Neural progenitor cell (in vitro differentiated cells): ENCODE measurements at places on chromosomes 11 and 22. TPM values are rescaled to one million over a fixed set of nuclear protein-coding genes. Genes with fewer than 3 reads are reported as not detected.

GRCh38 chr22:49935561-49935960 lies 17.1 kb downstream of the CRELD2 start:
- H3K36me3 ChIP-seq: no peaks in the 10 kb centered on the region
- H3K27ac ChIP-seq: no peak overlapping the region
- no peak for DNase-seq
- peak overlapping the region; percentile 42 for H3K4me3 ChIP-seq
- peaks cover 15% of the 10 kb centered on the region for H3K4me1 ChIP-seq

- peaks cover 6% of the 10 kb centered on the region for H3K4me1 ChIP-seq
- DNase-seq: no peak
- no peak overlapping the region for H3K27ac ChIP-seq
These were observed 20.3 kb downstream of the ASCL2 start for GRCh38 chr11:2250041-2250440.

GRCh38 chr11:69658626-69659450 lies 16.3 kb downstream of the LTO1 start:
- DNase-seq: no peak
- peaks cover 23% of the 10 kb centered on the region for H3K4me1 ChIP-seq
- peak overlapping the region; percentile 7 for H3K4me3 ChIP-seq
- peak overlapping the region; percentile 96 for H3K27ac ChIP-seq
- H3K36me3 ChIP-seq: no peaks in the 10 kb centered on the region

GRCh38 chr11:19368726-19369375 lies 128.1 kb upstream of the E2F8 start:
- H3K4me3 ChIP-seq: no peak overlapping the region
- peaks cover 27% of the 10 kb centered on the region for H3K4me1 ChIP-seq
- H3K27ac ChIP-seq: no peak overlapping the region
- no peak for DNase-seq

GRCh38 chr11:45178890-45179671 lies 32.6 kb downstream of the PRDM11 start:
- no peak for DNase-seq
- H3K36me3 ChIP-seq: no peaks in the 10 kb centered on the region
- H3K4me1 ChIP-seq: peaks cover 9% of the 10 kb centered on the region
- peaks cover 15% of the 10 kb centered on the region for H3K27me3 ChIP-seq

GRCh38 chr22:40426594-40427333 lies 56.4 kb downstream of the SGSM3 start:
- no peaks in the 10 kb centered on the region for H3K27me3 ChIP-seq
- no peak for DNase-seq
- H3K27ac ChIP-seq: no peak overlapping the region
- no peak overlapping the region for H3K4me3 ChIP-seq

GRCh38 chr11:131597890-131598289 lies 227.5 kb downstream of the NTM start:
- no peak overlapping the region for H3K27ac ChIP-seq
- no peaks in the 10 kb centered on the region for H3K36me3 ChIP-seq
- H3K27me3 ChIP-seq: no peaks in the 10 kb centered on the region
- no peak overlapping the region for H3K4me3 ChIP-seq
- peaks cover 38% of the 10 kb centered on the region for H3K4me1 ChIP-seq

GRCh38 chr11:123323568-123323967 lies 106.5 kb upstream of the GRAMD1B start:
- peaks cover 8% of the 10 kb centered on the region for H3K4me1 ChIP-seq
- no peaks in the 10 kb centered on the region for H3K36me3 ChIP-seq
- no peak overlapping the region for H3K4me3 ChIP-seq
- H3K27ac ChIP-seq: no peak overlapping the region
- H3K27me3 ChIP-seq: no peaks in the 10 kb centered on the region

- no peaks in the 10 kb centered on the region for H3K27me3 ChIP-seq
- no peak overlapping the region for H3K4me3 ChIP-seq
- DNase-seq: no peak
- H3K27ac ChIP-seq: no peak overlapping the region
These were observed 62.7 kb downstream of the APOL3 start for GRCh38 chr22:36097880-36098279.

DNA sequence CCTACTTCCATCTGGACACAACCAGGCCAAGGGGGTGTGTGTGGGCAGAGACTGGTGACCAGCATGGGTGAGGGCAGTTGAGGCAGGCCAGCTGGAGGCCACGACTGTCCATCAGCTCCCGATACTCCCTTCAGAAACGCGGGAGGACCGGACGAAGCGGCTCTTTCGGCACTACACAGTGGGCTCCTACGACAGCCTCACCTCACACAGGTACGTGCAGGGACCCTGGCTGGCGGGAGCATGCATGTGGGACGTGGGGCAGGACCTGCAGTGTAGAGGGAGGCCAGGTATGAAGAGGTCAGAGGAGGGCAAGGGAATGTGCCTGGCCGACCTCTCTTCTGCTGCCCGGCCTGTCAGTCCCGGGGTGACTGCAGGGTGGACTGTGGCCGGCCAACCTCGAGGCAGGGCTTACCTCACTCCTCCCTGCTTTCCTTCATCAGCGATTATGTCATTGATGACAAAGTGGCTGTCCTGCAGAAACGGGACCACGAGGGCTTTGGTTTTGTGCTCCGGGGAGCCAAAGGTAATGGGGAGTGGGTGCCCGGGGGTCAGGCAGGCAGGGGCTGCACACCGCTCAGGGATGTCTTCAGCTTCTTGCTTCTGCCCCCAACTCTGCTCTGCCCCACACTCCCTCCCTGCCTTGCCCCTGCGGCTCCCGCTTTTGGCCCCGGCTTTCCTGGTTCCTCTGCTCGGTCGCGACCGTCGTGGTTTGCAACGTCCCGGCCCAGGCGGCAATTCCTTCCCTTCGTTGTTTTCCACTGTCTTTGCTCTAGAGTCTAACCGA lies 31.3 kb downstream of the SHANK3 start:
- H3K27me3 ChIP-seq: peaks cover 2% of the 10 kb centered on the region
- no peaks in the 10 kb centered on the region for H3K36me3 ChIP-seq
- no peak overlapping the region for H3K27ac ChIP-seq
- no peak overlapping the region for H3K4me3 ChIP-seq
- H3K4me1 ChIP-seq: peaks cover 16% of the 10 kb centered on the region

DNA sequence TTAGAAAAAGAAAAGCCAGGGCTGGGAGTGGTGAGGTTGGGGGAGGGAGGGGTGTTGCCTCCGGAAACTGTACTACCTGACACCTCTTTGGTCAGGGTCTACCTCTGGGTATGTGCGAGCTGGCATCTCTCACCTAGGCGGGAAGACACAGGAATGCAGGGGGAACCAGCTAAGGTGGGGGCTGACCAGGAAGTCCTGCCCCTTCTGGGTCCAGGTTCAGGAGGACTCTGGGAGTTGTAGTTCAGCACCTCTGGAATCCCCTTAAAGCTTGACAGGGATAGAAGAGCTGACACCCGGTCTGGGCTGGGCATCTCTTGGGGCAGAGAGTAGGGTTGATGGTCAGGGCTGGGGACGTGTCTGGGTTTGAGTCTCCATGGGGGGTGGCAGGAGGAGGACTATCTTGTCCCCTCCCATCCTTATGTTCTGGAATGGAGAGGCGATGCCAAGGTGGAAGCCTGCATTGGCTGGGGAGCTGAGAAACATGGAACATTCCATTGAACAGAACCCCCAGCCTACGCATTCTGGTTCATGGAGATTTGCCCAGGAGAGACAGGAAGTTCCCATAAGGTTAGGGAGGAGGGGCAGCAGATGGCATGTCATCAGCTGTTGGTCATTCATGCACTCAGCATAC lies 2.1 kb upstream of the KIAA1671 start:
- DNase-seq: peak; percentile 72
- peaks cover 23% of the 10 kb centered on the region for H3K4me1 ChIP-seq

GRCh38 chr22:19981961-19982920 lies 34.4 kb downstream of the ARVCF start:
- DNase-seq: no peak
- peaks cover 7% of the 10 kb centered on the region for H3K4me1 ChIP-seq
- H3K27ac ChIP-seq: no peak overlapping the region

DNA sequence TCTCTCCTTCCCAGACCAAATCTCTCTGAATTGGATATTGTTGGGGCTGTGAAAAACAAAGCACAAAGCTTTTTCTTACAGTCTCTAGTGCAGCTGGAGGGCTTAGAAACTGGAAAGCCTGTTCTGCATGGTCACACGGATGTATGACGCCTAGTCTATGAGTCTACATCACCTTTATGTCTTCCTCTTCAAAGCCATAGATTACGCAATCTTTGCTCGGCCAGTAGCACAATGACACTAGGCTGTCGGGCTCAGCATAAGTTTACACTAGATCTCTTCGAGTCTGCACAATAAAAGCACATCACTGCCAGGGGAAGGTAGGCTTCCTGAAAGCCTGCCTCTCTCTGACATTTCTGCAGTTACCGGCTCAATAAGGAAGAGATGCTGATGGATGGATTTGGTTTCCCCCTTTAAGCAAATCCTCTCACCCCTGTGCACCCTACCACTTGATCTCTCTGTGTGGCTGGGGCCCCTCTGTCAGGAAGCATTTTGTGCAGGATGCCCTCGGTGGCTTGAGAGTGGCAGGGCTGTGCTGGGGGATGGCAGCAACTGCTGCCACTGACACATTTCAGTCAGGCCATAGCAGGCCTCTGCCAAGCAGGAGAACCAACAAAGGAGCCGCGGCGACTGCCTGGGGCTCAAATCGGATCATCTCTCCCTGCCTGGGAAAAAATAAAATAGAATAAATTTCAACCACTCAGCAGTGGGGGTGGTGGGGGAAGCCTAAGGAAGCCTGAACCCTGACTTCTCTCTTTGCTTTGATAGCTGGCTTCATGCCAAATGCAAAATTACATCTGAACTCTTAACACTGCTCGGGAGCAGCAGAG lies 1272.8 kb downstream of the LRRC4C start:
- H3K4me3 ChIP-seq: no peak overlapping the region
- no peak overlapping the region for H3K27ac ChIP-seq
- peak; percentile 9 for DNase-seq
- H3K27me3 ChIP-seq: no peaks in the 10 kb centered on the region

GRCh38 chr11:22203281-22203680 lies 10.4 kb downstream of the ANO5 start:
- DNase-seq: no peak
- peaks cover 4% of the 10 kb centered on the region for H3K4me1 ChIP-seq
- no peaks in the 10 kb centered on the region for H3K27me3 ChIP-seq
- no peak overlapping the region for H3K4me3 ChIP-seq
- H3K36me3 ChIP-seq: no peaks in the 10 kb centered on the region
- no peak overlapping the region for H3K27ac ChIP-seq

DNA sequence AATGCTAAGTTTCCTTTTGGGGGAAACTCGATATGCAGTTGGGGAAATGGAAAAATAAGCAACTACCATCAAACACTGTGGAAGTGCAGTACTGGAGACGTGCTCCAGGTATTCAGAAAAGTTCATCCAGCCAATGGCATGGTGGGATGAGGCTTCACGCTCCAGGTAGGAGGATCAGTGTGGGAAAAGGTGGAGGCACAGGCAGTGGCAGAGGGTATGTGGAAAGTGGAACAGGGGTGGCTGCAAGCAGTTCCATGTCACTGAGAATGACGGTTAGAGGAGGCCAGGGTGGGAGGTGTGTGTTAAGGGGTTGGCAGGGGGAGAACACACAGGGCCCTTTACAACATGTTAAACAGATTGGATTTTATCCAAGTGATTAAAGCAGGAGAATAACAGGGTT lies 105.1 kb upstream of the NCAM1 start:
- no peak overlapping the region for H3K27ac ChIP-seq
- H3K4me3 ChIP-seq: no peak overlapping the region
- no peaks in the 10 kb centered on the region for H3K36me3 ChIP-seq
- no peaks in the 10 kb centered on the region for H3K27me3 ChIP-seq

- H3K27me3 ChIP-seq: peaks cover 28% of the 10 kb centered on the region
- H3K36me3 ChIP-seq: no peaks in the 10 kb centered on the region
- peaks cover 22% of the 10 kb centered on the region for H3K4me1 ChIP-seq
- H3K4me3 ChIP-seq: peak overlapping the region; percentile 73
- no peak overlapping the region for H3K27ac ChIP-seq
These were observed 866 bp downstream of the EXPH5 start for GRCh38 chr11:108592591-108593213.

GRCh38 chr11:83087035-83087434 lies 15.3 kb upstream of the RAB30 start:
- DNase-seq: no peak
- H3K4me3 ChIP-seq: no peak overlapping the region
- no peaks in the 10 kb centered on the region for H3K27me3 ChIP-seq
- no peaks in the 10 kb centered on the region for H3K4me1 ChIP-seq
- H3K27ac ChIP-seq: no peak overlapping the region

GRCh38 chr11:12692229-12693075 lies 18.2 kb downstream of the TEAD1 start:
- H3K27me3 ChIP-seq: no peaks in the 10 kb centered on the region
- DNase-seq: peak; percentile 66
- no peaks in the 10 kb centered on the region for H3K36me3 ChIP-seq
- H3K4me1 ChIP-seq: peaks cover 63% of the 10 kb centered on the region
- peak overlapping the region; percentile 16 for H3K27ac ChIP-seq

DNA sequence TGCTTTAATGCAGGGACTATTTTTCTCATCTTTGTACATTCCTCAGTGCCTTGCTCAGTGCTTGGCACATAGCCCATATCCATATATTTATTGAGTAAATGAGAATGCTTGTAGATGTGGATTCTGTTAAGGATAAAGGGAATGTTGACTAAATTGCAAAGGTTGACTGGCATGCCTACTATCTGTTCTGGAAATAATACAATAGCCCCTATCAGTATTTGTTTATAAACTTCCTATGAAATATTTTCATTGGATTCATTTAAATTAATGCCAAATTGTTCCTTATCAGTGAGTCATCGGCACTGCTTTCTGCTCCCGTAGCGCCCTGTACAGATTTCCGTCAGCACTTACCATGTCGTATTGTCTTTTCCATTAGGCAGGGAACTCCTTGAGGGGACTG lies 8.0 kb downstream of the RNF121 start:
- no peak overlapping the region for H3K4me3 ChIP-seq
- H3K27ac ChIP-seq: no peak overlapping the region
- H3K4me1 ChIP-seq: peaks cover 12% of the 10 kb centered on the region
- DNase-seq: no peak
- H3K36me3 ChIP-seq: no peaks in the 10 kb centered on the region

- H3K27me3 ChIP-seq: no peaks in the 10 kb centered on the region
- DNase-seq: no peak
- no peak overlapping the region for H3K27ac ChIP-seq
These were observed 429.7 kb downstream of the MIAT start for GRCh38 chr22:27087051-27087450.

Gene TREH
- total RNA-seq: not detected in 2 replicates

Gene SAA1
- not detected in 2 replicates for total RNA-seq

Gene P2RY2
- total RNA-seq: 0.45 and 0.84 TPM in 2 replicates

Gene GNAZ
- 16.5 and 31.3 TPM in 2 replicates for total RNA-seq

Gene PIWIL4
- 1.1 and 1.3 TPM in 2 replicates for total RNA-seq

Gene LGALS12
- total RNA-seq: not detected in 2 replicates

Gene HYLS1
- total RNA-seq: 7.7 and 8.9 TPM in 2 replicates

Gene OR2AT4
- total RNA-seq: 0.22 TPM in 1 of 2 replicates, not detected in the other

Gene TMEM126A
- total RNA-seq: 32.6 and 47.9 TPM in 2 replicates

Gene TIGD3
- total RNA-seq: 2.5 and 4.3 TPM in 2 replicates

Gene GP1BB
- 1.2 TPM in 1 of 2 replicates, not detected in the other for total RNA-seq
